ENCODE measurements at places on chromosomes 3 and 15. TPM values are rescaled to one million over a fixed set of nuclear protein-coding genes. Genes with fewer than 3 reads are reported as not detected.

TPRG1 gene
- not detected for total RNA-seq

GABRA5 gene
- 0.25 TPM for total RNA-seq

NEK10 gene
- total RNA-seq: under 0.01 TPM

RBSN gene
- 14.5 TPM for total RNA-seq

CNTN6 gene
- 11.8 TPM for total RNA-seq

SI gene
- total RNA-seq: not detected

BHLHE40 gene
- total RNA-seq: 113 TPM

STOML1 gene
- 17.2 TPM for total RNA-seq

VPS33B gene
- total RNA-seq: 7.3 TPM

SST gene
- total RNA-seq: 198 TPM

PLSCR5 gene
- total RNA-seq: not detected

GOLGA6A gene
- total RNA-seq: not detected

ZNF80 gene
- total RNA-seq: not detected

ACTR8 gene
- total RNA-seq: 21.3 TPM

CHRM5 gene
- total RNA-seq: not detected

TEX55 gene
- not detected for total RNA-seq

GP5 gene
- total RNA-seq: under 0.01 TPM

ERICH6 gene
- not detected for total RNA-seq

CHDH gene
- 1.5 TPM for total RNA-seq

LMCD1 gene
- total RNA-seq: 101 TPM

AGTR1 gene
- total RNA-seq: 0.16 TPM

PIGZ gene
- 0.98 TPM for total RNA-seq

ARHGEF26 gene
- total RNA-seq: 4.4 TPM

PRR20G gene
- not detected for total RNA-seq

SLC51B gene
- total RNA-seq: not detected

IL5RA gene
- not detected for total RNA-seq

SNTN gene
- total RNA-seq: not detected

WDR72 gene
- total RNA-seq: 1.6 TPM

Measured in mesangial cell (primary cell).